Hindlimb muscle (tissue), 1 donor: ENCODE measurements at places on chromosomes 2 and 18.

DNA sequence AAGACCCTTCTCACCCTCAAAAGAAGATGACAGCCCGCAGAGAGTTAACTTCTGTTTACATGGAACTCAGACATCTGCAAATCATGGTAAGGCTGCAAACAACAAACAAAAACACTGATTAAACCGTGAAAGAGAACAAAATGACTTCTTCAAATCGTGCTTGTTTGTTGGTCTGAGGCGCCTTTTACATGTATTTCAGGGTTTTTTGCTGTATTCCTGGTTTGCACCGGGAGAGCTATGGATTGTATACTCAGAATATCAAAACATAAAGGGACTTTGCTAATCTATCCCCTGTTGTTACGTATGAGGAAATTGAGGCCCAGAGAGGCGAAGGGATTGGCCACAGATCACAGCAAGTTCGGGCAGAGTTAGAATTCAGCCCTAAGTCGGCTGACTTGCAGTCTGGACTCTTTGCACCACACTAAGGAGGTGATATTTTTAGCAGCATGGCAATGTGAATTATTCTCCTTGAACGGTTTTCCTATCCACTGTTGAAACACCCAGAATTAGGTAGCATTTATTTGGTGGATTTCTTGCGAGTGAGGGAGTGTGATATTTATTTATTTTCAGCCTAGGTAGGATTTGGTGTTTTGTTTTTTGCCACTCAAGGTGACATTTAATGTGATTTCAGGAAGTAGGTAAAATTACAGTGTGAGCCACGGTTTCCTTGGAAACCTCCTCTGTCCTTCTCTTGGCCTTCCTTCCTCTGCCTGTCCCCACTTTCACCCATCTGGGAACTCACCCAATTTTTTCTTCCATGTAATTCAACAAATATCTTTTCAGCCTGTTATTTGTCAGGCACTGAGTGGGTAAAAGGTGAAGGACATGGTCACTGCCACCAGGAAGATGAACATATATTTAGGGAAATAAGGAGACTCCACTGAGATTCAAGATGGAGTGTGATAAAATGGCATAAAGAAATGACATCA lies 980 bp upstream of the PDE6D start:
- peak; percentile 34 for DNase-seq

GRCh38 chr2:105254531-105255210 lies 13.1 kb downstream of the GPR45 start:
- DNase-seq = no peak

DNA sequence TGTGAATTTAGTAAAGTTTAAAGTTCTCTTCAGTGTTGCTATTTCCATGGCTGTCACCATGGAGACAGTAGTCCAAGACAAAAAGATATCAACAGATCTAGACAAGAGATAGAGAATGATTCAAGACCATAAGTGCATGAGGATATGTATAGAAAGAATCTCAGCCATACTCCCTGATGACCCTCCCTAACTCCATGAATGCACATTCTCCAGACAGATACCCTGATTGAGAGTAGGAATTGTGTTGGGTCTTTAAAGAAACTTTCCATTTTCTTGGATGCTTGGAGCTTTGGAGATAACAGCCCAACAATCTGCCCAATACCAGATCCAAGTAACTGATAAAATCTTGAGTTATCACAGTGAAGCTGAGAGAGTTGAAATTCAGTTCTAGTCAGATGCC lies 1601.2 kb upstream of the CELF4 start:
- DNase-seq = no peak

DNA sequence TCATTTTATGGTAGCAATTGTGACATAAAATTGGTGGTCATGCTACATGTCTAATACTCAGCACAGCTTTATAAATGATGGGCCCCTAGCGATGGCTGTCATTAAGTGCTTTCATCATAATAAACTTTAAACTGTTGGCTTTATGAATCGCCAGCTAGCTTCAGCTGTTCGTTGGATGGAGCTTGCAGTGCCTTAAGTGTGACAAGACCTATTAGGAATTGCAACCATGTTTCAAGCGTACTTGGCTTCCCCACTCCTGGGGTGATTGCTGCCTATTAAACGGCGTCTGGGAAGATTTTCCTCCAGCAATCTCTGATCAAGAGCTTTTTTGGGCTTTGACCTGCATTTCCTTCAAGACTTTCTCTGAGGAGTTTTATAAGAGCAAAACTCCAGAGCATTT lies 164.5 kb upstream of the SIX3 start:
- DNase-seq = no peak
